ENCODE measurements at places on chromosomes 7 and 10.

- DNase-seq, result no peak
These were observed 247.8 kb downstream of the OTUD1 start for GRCh38 chr10:23686722-23687121.

- no peak for DNase-seq
These were observed 105.8 kb downstream of the MALRD1 start for GRCh38 chr10:19154375-19154774.

DNA sequence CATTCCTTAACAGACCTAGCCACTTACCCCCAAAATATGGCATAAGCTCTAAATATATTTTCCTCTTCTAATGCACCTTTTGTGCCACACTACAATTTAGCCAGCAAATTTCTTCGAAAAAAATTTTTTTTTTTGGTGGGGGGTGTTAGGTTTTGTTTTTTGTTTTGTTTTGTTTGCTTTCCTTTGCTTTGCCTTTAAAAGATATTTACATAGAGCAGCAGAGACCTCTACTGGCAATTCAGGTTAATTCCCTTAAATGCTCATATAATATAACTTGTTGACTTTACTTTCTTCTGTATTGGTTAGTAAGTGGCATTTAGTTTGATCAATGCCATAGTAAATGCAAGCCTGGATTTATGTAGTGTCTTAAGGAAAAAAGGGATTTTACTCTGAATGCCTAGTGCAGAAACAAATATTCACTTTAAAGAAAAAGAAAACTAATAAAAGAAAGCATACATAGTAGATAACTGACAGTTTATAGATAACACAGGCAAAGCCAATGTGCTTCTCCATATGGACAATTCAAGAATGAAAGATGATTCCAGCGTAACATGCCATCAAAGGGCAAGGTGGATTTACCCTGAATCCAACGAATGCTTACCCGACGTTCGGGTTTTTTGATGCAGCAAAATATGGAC is 1250.6 kb downstream of the GATA3 start:
- DNase-seq, result peak; percentile 36

GRCh38 chr7:76317782-76318487 is 15.5 kb downstream of the HSPB1 start:
- peak; percentile 97 for DNase-seq

GRCh38 chr10:119414081-119414611 is 128.4 kb downstream of the RGS10 start:
- DNase-seq, result peak; percentile 100

DNA sequence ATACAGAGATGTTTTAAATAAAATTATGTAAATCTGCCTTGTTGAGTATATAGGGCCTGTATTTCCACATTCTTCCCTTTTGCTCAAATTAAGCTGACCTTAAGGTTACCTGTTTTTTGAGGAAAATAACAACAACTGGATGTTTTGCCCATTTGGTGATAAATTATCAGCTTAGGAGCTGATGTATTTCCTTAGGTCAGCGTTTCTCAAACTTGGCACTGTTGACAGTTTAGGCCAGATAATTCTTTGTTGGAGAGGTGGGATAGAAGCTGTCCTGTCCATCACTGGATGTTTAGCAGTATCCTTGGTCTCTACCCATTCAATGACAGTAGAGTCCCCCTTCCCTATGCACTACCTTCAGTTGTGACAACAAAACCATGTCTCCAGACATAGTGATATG is 7.2 kb downstream of the GSTO2 start:
- DNase-seq, result no peak

GRCh38 chr10:129089341-129089740 is 377.7 kb upstream of the MGMT start:
- no peak for DNase-seq

GRCh38 chr10:60425392-60426110 is 35.9 kb upstream of the ANK3 start:
- DNase-seq, result no peak

GRCh38 chr10:1628757-1629156 is 108.6 kb downstream of the ADARB2 start:
- no peak for DNase-seq

GRCh38 chr10:60237977-60238758 is 151.5 kb downstream of the ANK3 start:
- peak; percentile 58 for DNase-seq

DNA sequence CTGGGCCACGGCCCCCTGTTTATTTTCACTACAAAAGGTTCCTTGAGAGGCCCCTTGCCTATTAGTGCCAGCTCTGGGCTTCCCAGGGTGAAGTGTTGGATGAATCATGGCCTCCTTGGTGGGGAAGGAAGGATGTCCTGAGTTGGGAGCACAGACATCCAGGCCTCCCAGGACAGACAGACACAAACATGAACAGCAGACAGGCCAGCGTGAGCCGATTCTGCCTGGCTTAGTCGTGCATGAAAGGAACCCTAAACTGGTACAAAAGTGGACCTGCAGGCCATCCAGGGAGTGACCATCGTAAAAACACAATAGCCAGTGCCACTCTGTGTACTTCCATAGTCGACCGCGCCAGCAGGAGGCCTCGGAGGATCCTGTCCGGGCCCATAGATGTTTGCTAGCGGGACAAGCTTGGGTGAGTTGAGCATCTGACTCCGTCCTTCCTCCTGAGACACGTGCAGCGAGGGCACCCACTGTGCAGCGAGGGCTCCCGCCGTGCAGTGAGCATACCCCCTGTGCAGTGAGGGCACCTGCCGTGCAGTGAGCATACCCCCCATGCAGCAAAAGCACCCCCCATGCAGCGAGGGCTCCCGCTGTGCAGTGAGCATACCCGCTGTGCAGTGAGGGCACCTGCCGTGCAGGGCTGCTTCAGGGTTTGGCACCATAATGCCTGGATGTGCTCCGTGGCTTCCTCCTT is 51.3 kb upstream of the PRKAR1B start:
- no peak for DNase-seq

- no peak for DNase-seq
These were observed 146.3 kb downstream of the SEMA3E start for GRCh38 chr7:83502636-83503035.

Measured in fibroblast of villous mesenchyme (primary cell).